Fibroblast of skin of scalp (primary cell): ENCODE measurements at places on chromosomes 3 and 15.

- no peak for DNase-seq
Observed at GRCh38 chr15:89315375-89315929, 19.2 kb downstream of the POLG start.

DNA sequence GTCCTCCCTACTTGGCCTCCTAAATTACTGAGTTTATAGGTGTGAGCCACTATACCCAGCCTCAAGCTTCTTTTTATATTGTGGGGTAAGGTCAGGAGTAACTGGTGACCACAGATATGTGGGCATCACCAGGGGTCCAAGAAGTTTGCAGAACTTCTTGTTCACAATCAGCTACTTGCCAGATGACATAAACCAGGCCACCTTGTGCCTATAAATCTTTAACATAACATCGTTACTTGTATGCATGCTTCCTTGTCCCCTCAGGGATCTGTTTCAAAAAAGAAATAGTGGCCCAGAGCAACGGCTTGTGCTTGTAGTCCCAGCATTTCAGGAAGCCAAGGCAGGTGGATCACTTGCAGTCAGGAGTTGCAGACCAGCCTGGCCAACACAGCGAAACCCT lies 115.1 kb upstream of the FAM174B start:
- DNase-seq, result no peak

DNA sequence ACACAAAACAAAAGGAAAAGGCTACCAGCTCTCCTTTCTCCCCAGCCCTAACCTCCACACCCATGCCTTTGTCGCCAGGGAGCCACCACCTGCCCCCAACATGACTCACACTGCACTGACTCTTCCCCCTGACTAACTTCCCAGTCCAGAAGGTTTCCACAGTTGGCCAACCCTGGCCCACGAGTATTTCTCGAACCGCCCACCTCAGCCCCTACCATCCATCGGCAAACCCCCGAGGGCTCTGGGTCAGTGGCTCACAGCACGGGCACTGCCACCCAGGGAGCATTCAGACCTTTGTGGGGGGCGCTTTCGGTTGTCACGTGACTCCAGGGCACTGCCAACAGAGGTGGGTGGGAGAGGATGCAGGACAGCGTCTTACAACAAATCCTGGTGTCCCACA lies 152.3 kb downstream of the LRRC28 start:
- DNase-seq, result no peak

- peak; percentile 81 for DNase-seq
Observed at GRCh38 chr15:38176155-38176554, 76.5 kb upstream of the SPRED1 start.

DNA sequence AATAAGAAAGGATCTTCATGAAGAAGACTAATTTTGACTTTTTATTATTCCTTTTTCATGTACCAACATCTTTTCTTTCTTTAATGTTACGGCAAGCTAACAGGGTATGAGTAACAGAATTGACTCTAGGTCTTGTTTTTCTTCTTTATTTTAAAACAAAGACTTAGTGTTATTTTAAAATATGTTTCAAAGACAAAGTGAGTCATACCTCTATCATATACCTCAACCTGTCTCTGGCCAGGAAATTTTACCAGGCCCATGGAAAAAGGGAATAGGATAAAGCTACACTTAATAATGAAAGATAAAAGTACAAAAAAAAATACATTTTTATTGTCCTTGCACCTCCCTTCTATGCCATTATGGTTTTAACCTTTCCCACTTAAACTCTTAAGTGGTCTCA lies 57.4 kb downstream of the ZNF148 start:
- DNase-seq, result no peak

- peak; percentile 63 for DNase-seq
Observed at GRCh38 chr3:10437272-10437994, 68.0 kb downstream of the ATP2B2 start.

DNA sequence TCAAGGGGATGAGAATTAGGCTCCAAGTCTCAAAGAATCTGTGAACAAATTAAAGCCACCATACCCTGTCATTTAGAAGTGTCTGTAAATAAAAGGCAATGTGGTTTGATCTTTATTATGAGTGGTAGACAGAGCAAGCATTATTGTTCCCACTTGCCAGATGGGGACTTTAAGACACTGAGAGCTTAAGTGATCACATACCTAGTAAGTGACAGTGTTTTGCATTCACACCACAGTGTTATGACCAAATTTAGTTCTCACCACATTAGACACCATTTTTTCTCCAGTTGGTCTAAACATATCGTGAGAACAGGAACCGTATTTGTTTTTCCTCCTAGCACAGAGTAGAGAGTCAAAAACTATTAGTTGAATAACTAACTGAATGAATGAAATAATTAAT lies 13.2 kb upstream of the ZBED2 start:
- DNase-seq, result no peak

DNA sequence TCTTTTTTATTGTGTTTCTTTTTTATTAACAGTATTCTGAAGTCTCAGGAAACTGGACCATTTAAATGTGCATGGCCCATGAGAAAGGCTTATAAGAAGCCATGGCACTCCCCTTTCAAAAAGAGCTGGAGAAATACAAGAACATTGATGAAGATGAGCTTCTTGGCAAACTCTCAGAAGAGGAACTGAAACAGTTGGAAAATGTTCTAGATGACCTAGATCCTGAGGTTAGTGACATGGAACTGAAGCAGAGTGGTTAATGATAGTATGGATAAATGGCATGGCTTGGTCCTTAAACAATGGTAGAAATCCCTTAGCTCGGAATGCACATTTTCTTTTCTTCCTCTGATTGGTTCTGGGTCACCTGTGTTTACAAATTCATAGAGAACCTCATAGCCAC lies 14.9 kb downstream of the TMOD2 start:
- no peak for DNase-seq

DNA sequence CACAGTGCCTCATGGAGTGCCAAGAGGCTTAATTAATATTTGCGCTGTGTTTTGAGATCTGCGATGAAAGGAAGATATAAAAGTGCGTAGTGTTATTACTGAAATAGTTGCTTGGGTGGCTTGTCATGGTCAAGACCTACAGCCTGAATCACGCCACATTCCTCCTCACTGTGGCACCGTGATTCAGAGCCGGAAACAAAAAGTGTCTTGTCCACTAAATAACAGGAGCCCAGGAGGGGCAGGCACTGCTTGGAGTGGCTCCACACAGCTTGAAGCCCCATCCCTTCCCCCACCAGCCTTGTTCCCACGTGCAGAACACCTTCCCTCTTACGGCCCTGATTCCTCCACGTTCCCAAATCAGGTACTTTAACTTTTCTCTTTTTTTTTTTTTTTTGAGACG lies 1.2 kb upstream of the LRRC15 start:
- no peak for DNase-seq

GRCh38 chr15:101288905-101289513 lies 6.0 kb downstream of the SNRPA1 start:
- DNase-seq, result peak; percentile 51

DNA sequence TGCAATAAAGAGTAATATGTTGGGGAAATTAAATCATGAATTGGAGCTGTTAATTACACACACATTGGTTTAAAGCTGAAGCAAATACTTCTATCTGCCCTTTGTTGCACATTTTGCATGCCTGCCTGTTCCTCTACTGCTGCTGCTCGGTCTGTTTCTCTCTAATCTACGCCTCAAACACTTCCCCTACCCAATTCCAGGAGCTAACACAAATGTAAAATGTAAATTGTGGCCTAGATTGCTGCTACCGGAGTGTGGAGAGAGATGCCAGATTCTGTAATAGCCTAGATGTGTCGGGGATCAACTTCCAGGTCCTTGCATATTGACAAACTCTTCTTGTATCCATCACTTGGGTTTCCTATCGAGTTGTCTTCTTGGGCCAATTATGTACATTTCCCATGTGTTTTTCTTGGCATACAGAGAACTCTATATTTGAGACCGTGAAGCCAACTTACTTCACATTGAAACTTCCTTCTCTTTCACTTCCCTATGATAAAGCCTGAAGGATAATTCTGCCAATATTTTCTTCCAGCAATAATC lies 450.4 kb upstream of the NR2F2 start:
- DNase-seq, result no peak

DNA sequence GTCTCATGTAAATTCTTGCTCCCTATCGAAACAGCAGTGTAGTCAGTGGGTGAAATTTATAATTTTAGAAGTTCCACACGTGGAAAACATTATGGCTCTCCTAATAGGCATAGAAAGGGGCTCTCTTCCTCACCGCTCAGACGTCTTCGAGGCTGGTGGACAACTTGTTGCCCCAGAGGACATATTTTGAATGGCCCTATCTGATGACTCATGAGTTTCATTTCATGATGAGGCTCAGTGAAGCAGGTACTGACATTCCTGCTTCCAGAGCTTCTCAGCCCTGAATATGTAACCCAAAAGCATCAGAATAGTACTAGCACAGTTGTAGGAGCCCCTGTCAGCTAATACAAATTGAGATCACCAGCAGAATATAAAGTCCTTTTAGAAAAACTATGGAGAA lies 117.9 kb downstream of the HERC1 start:
- no peak for DNase-seq
